Sigmoid colon (tissue), 7 donors: ENCODE measurements at places on chromosomes 6 and 20. TPM values are rescaled to one million over a fixed set of nuclear protein-coding genes. Genes with fewer than 3 reads are reported as not detected.

Gene RAET1L
- not detected for total RNA-seq

Gene SLC23A2
- 12.8 TPM for total RNA-seq

Gene TMEM244
- not detected for total RNA-seq

Gene IRF4
- total RNA-seq, result 0.68 TPM

Gene COL12A1
- total RNA-seq, result 137 TPM

Gene DSP
- 5.0 TPM for total RNA-seq

Gene TCF19
- total RNA-seq, result 2.6 TPM

Gene FILIP1
- 47.1 TPM for total RNA-seq

Gene ULBP3
- total RNA-seq, result 0.95 TPM

Gene ADGRF1
- not detected for total RNA-seq

Gene HMGN4
- total RNA-seq, result 70.6 TPM

Gene PLN
- total RNA-seq, result 311 TPM

Gene DEF6
- 3.5 TPM for total RNA-seq

Gene BPIFA2
- total RNA-seq, result not detected

Gene C20orf204
- total RNA-seq, result under 0.01 TPM

Gene CST5
- not detected for total RNA-seq

Gene DACT2
- total RNA-seq, result 0.36 TPM
